Pancreas (tissue), 10 donors: ENCODE measurements at places on chromosomes 4 and X. TPM values are rescaled to one million over a fixed set of nuclear protein-coding genes. Genes with fewer than 3 reads are reported as not detected.

ZIC3 gene
- polyA plus RNA-seq: not detected

PRKG2 gene
- 4.9 TPM for polyA plus RNA-seq

LGI2 gene
- polyA plus RNA-seq: 0.72 TPM

NLRP2B gene
- 0.02 TPM for polyA plus RNA-seq

POU3F4 gene
- not detected for polyA plus RNA-seq

FANCB gene
- polyA plus RNA-seq: 0.19 TPM

- H3K36me3 ChIP-seq: no peaks in the 10 kb centered on the region
- no peak overlapping the region for H3K4me3 ChIP-seq
- no peak overlapping the region for H3K27ac ChIP-seq
- H3K27me3 ChIP-seq: no peaks in the 10 kb centered on the region
- no peaks in the 10 kb centered on the region for H3K4me1 ChIP-seq
Observed at GRCh38 chrX:22788221-22788620, 211.5 kb upstream of the DDX53 start.

DNA sequence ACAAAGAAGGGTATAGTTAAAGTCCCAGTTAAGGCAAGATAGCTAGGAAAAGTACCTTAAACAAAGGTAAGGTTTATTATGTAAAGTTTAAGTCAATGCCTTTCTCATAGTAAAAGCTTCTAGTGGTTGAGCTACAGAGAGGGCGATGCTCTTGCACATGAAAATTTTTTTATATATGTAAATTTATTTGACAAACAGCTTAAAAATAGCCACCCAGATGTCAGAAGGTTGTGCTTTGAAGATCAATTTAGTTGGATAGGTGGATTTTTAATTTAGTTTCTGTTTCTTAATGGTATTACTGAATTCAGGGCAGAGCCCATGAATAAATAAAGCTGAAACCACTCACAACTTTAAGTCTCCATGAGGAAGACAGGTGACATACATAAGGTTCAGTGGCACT lies 29.4 kb upstream of the PPP1R2C start:
- no peak overlapping the region for H3K27ac ChIP-seq
- no peaks in the 10 kb centered on the region for H3K4me1 ChIP-seq
- no peak overlapping the region for H3K4me3 ChIP-seq
- DNase-seq: no peak

DNA sequence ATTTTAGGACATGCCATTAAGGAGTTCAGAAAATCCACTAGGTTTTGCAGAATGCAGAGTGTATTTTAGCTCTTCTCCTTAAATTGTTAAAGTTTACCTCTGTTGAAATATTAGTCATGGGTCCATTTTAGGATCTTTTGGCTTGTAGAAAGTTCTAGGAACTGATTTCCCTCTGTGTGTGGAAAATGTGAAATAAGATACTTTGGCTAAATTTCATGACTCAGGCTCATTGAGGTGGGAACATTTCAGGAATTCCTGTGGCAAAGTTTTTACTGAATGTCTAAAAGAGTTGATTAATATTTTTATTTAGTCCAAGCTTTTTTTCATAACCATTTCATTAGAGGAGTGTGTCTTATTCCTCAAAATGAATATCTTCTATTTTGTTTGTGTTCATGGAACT lies 7.0 kb downstream of the FHIP1A start:
- no peak for DNase-seq
- H3K4me3 ChIP-seq: no peak overlapping the region
- H3K4me1 ChIP-seq: peaks cover 7% of the 10 kb centered on the region
- H3K27me3 ChIP-seq: no peaks in the 10 kb centered on the region

DNA sequence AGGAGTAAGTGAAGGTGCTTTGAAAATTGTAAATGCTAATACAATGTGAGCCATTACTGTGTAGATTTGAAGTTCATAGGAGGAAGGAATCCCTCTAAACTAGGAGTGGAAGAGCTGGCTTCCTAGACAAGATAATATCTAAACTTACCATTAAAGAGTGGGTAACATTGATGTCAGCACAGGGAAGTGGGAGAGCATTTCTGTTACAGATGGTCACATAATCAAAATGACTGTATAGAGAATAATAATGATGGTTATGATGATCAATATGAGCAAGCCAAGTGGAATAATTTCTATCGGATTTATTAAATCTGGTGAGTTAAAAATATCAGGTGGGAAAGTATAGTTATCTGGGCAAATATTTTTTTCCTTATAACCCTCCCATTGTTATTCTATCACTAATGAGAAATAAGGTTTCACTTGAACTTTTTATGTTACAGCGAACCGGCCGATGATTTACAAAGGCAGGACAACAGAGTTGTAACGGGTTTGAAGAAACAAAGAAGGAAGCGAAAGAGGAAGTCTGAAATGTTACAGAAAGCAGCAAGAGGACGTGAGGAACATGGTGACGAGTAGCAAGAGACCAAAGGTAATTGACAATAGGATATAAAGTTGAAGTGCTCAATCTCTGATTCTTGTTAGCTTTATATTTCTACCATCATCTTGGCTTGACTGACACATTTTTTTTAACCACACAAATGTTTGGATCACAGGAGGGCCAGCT lies 43.5 kb downstream of the FMR1NB start:
- H3K4me3 ChIP-seq: no peak overlapping the region
- no peak for DNase-seq
- no peaks in the 10 kb centered on the region for H3K36me3 ChIP-seq
- no peaks in the 10 kb centered on the region for H3K4me1 ChIP-seq

DNA sequence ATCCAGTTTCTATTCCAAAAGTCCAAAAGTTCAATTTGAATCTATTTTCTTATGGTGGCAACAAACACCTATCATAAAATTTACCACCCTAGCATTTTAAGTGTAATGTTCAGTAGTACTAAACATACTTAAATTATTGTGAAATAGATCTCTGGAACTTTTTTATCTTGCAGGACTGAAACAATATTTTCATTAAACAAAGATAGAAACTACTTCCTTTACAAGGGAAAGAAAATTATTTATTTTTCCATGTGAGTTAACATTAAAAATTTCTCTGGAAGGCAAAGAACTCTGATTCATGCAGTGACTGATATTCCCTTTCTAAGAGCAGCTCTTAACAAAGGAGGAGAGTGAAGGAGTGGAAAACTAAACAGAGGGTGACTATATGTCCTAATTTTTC lies 40.2 kb downstream of the ADH7 start:
- H3K27ac ChIP-seq: no peak overlapping the region
- no peak overlapping the region for H3K4me3 ChIP-seq
- no peaks in the 10 kb centered on the region for H3K27me3 ChIP-seq
- no peaks in the 10 kb centered on the region for H3K4me1 ChIP-seq
- no peaks in the 10 kb centered on the region for H3K36me3 ChIP-seq

DNA sequence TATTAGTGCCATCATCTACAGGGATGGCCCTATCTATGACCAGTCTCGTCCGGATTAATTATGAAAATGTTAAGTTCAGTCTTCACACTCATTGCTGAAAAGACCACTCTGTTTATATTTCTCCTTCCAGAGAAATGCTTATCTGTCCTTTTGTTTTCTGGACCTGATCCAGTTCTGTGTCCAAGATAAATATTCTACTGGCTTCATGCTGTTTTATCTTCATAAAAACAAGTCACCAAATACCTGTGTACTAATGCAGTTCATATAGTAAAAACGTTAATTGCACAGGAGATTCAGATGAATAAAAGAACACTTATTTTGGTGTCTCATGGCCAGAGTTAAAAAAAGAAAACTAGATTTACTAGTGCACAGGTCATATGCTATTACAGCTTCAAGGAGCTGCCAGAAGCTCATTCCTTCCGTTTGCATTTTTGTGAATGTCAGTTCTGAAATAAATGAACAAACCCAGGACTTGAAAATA lies 17.3 kb downstream of the FNIP2 start:
- H3K36me3 ChIP-seq: no peaks in the 10 kb centered on the region
- no peak for DNase-seq
- H3K4me3 ChIP-seq: no peak overlapping the region
- peaks cover 59% of the 10 kb centered on the region for H3K4me1 ChIP-seq

GRCh38 chr4:81724925-81725329 lies 253.2 kb upstream of the RASGEF1B start:
- H3K27ac ChIP-seq: no peak overlapping the region
- H3K27me3 ChIP-seq: no peaks in the 10 kb centered on the region
- H3K36me3 ChIP-seq: no peaks in the 10 kb centered on the region
- H3K4me3 ChIP-seq: no peak overlapping the region
- DNase-seq: no peak
- H3K4me1 ChIP-seq: no peaks in the 10 kb centered on the region

GRCh38 chr4:176708771-176709311 lies 83.9 kb downstream of the VEGFC start:
- H3K4me3 ChIP-seq: no peak overlapping the region
- H3K36me3 ChIP-seq: no peaks in the 10 kb centered on the region
- H3K27me3 ChIP-seq: no peaks in the 10 kb centered on the region
- H3K27ac ChIP-seq: no peak overlapping the region

GRCh38 chr4:29276150-29276549 lies 1444.0 kb upstream of the PCDH7 start:
- H3K36me3 ChIP-seq: no peaks in the 10 kb centered on the region
- H3K4me3 ChIP-seq: no peak overlapping the region
- no peak overlapping the region for H3K27ac ChIP-seq
- no peaks in the 10 kb centered on the region for H3K4me1 ChIP-seq
- no peaks in the 10 kb centered on the region for H3K27me3 ChIP-seq

DNA sequence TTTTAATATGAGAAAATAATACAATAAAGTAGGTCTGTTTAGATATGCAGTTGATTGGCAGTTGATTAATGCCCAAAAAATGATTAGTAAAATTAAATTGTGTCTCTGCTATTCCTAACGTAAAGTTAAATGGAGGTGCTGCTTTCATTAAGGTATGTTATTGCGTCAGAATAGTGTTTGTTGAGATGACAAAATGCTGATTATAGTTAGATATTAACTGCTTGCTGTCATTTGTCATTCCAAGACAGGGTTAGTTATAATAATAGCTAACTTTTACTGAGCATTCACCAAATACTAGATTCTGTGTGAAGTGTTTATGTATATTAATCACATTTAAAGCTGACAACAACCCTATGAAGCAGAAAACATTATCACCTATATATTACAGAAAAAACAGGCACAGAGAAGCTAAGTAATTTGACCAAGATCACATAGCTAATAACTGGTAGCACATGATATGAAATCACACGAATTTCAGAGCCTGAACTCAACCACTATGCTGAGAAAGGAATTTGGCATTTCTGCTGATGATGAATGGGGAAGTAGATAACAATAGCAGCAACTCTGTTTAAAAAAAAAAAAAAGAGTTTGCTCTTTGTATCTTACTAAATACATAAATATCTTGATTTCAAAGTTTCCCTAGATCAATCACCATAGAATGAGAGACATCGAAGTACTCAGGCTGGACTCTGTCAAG lies 59.7 kb upstream of the WDR44 start:
- DNase-seq: no peak
- no peak overlapping the region for H3K27ac ChIP-seq

DNA sequence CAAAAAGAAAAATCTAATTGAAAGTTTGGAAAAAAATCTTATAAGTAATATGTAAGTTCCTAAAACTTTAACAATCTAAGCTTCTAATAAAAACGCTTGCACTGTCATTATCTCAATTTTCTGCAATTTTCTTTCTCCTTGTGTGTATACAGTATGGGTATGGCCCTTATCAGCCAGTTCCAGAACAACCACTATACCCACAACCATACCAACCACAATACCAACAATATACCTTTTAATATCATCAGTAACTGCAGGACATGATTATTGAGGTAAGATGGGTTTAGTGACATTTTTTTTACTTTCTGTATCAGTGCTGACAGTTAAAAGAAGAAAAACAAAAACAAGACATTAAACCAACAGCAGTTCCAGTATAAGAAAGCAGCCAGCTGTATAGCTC lies 4.9 kb downstream of the STATH start:
- no peak overlapping the region for H3K4me3 ChIP-seq
- H3K4me1 ChIP-seq: no peaks in the 10 kb centered on the region
- no peaks in the 10 kb centered on the region for H3K36me3 ChIP-seq
- H3K27me3 ChIP-seq: no peaks in the 10 kb centered on the region
- H3K27ac ChIP-seq: no peak overlapping the region
- no peak for DNase-seq

DNA sequence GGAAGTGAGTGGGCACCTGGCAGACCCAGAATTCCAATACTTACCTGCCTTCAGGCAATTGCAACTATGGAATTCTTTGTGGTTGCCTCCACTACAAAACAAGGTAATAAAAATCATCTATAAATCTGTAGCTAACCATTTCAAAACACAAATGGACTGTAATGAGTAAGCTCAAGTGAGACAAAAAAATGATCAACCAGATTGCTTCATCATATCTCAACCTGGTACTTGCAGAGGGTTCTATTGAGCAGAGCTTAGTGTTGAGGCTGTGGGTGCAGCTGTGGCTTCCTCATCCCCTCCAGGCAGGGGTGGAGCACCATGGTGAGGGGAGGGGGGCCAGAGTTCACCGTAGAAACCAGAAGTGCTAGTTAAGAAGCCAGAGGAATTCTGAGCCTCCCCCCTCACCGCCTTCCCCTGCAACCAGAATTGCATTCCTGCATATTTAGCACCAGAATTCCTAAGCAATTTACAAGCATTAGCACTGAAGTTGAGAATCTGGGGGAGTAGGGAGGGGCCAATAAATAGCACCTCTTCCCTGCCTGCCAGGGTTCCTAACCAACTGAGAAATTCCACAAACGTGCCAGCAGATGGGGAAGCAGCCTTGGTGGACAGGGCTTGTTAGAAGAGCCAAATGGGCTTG lies 11.5 kb downstream of the CTAG1A start:
- no peak overlapping the region for H3K27ac ChIP-seq
- H3K27me3 ChIP-seq: no peaks in the 10 kb centered on the region
- H3K4me3 ChIP-seq: no peak overlapping the region
- no peaks in the 10 kb centered on the region for H3K36me3 ChIP-seq

DNA sequence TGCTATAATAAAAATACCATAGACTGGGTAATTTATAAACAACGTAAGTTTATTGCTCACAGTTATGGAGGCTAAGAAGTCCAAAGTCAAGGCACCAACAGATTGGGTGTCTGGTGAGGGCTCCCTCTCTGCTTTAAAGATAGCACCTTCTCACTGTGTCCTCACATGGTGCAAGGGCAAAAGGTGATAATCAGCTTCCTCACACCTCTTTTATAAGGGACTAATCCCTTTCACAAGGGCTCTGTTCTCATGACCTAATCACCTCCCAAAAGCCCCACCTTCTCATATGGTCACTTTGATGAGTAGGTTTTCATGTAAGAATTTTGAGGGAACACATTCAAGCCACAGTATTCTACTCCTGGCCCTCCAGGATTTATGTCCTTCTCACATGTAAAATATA lies 641.7 kb upstream of the ATOH1 start:
- H3K4me3 ChIP-seq: no peak overlapping the region
- H3K27me3 ChIP-seq: no peaks in the 10 kb centered on the region
- no peak overlapping the region for H3K27ac ChIP-seq
